HCT116 (cell line): ENCODE measurements at places on chromosomes 11 and 22.

DNA sequence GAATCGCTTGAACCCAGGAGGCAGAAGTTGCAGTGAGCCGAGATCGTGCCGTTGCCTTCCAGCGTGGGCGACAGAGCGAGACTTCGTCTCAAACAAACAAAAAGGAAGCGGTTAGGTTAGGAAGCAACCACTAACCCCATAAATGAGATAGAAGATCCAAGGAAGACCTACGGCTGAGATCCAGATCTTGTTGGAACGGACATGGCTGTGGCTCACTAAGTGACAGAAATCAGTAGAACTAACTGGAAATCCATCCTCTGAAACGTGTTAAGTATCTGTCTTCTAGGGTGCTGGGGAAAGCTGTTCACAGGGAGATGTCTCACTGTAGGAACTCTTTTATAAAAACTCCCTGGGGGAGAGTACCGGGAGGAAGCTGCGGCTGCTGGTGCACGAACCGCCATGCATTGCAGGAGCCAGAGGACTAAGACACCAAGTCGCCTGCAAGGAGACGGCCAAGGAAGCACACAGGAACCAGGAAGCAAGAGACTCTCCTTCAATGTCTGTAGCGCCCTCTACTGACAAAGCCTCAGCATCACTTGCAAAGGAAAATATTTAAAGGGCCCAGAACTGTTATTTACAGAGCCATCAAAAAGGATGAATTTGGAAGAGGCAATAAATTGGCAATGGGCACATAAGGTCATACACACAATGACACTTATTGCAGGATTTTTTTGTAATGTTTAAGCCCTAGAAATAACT is 16.9 kb upstream of the SPTY2D1 start:
- DNase-seq = peak; percentile 69

DNA sequence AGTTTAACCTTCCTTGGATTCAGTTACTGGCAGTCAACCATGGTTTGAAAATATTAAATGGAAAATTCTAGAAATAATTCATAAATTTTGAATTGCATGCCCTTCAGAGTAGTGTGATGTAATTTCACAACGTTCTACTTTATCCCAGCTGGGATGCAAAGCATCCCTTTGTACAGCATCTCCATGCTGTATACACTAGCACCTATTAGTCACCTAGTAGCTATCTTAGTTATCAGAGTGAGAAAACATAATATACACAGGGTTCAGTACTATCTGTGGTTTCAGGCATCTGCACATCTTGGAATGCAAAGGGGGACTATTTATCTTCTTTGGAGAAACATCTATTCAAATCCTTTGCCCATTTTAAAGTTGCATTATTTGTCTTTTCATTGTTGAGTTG is 30.8 kb downstream of the CBL start:
- DNase-seq = no peak

DNA sequence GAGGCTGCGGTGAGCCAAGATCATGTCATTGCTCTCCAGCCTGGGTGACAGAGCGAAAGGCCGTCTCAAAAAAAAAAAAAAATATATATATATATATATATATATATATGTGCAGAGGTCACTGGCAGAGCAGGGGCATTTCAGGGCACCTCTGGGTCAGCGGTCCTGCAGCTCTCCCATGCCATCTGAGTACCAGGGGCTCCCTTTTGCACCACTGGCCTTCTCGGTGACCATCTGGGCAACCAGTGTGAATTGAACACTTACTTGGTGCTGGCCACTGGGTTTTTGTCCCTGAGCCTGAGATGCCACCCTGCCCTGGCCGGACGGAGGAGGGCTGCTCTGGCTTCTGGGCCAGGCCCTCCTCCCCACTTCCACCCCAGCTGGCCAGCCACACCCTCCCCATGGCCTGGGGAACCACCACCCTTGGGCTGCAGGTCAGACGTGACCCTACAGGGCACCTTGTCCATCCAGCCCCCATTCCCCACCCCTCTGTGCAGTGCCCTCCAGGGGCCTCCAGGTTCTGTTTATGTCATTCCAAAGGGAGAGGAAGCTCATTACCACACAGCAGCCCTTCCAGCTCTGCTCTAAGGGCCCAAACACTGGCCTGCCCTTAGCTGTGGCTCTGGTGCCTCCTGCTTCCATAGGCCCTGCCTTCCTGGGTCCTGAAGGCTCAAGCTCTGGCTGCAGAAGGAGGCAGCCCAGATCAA is 10.3 kb downstream of the MAPK8IP1 start:
- no peak for DNase-seq

DNA sequence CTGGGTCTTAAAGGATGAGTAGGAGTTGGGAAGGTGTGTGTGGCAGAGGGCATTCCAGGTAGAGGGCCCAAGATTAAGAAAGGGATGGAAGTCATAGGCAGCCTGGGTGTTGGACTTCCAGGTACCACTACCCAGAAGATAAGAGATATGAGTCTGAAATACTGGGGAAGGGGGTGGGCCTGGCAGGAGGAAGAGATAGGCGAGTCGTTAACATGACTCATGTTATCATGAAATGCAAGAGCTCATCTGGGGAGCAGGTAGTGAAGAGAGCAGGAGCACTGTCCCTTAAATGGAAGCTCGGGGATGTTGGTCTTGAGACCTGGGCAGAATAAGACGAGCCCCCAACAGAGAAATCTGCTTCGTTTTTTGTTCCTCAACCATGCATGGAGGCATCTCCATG is 10.2 kb downstream of the ZC3H7B start:
- no peak for DNase-seq

- no peak for DNase-seq
Observed at GRCh38 chr11:66728038-66728692, 851 bp downstream of the SPTBN2 start.
